Activated T-cell treated with anti-CD3 and anti-CD28 coated beads, Interleukin-2, amount 50 U/mL, for 72 hours (primary cell): ENCODE measurements at places on chromosomes 11 and 22. TPM values are rescaled to one million over a fixed set of nuclear protein-coding genes. Genes with fewer than 3 reads are reported as not detected.

Gene SLC15A3
- 4.1 TPM for total RNA-seq

Gene CRYBA4
- total RNA-seq, result not detected

DNA sequence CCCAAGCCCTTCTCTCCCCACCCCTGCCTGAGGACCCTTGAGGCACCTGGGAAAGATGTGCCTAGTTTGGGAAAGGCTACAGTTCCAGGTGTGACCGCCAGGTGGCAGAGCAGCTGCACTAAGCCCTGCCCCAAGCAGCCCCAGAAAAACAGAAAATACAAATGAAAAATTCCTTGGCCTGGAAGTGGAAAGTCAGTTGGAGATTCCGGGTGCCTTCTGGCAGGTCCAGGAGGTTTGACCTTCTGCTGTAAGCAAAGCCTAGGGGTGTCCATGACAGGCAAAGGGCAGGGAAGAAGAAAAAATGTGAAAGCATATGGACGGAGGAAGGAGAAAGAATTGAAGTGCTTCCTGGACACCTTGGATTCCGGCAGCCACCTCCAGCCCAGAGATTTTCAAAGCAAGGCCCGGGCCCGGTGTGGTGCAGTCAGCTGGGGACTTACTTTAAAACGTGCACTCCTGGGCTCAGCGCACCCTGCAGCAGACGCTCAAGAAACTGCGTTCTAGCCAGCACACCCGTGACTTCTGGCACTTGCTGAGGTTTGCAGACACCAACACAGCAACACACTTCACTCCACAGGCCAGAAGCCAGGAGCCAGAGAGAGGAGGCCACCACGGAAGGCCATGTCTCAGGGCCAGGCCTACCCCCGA is 37.3 kb upstream of the SLC22A12 start:
- H3K36me3 ChIP-seq, result no peaks in the 10 kb centered on the region
- H3K4me1 ChIP-seq, result peaks cover 6% of the 10 kb centered on the region
- no peak overlapping the region for H3K27ac ChIP-seq

DNA sequence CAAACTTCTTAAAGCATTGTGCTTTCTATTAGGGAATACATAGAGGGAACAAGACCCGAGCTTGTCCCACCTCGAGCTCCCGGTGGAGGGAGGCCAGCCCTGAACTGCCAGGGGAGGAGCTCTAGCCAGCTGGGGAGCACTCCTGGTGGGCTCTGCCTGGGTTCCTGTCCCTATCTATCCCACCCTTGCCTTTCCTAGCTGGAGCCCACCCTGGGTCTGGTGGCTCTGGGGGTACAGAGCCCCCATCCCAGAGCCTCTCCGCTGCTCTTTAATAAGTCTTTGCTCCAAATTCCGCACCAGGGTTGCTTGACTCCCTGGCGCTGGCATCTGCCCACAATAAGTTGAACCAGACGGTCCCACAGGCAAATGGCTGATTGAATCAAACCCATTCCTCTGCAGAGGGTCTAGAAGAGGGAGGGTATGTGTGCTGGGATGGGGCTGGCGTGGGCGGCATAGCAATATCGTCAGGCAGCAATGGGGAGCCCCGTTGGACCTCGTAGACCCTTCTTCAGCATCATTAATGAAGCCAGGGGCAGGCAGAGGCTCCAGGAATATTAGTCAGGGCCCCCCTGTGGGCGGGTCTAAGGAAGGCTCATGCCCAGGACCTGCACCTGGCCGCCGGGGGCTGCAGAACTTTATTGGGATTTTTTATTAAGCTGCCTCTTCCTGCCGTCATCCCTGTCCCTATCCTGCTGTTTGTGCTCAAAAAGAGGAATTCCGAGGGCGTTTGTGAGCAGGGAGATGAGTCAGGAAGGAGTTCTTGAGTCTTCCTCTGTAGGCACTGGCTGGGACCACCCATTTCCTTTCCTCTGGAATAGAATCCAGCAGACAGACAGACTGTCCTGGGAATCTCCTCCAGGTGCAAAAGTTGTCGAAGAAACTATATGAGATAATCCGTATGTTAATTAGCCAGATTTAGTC is 38.5 kb upstream of the RIC3 start:
- DNase-seq, result no peak
- peaks cover 9% of the 10 kb centered on the region for H3K4me1 ChIP-seq
- H3K27me3 ChIP-seq, result peaks cover 53% of the 10 kb centered on the region
- no peaks in the 10 kb centered on the region for H3K36me3 ChIP-seq

GRCh38 chr11:2382936-2383851 is 6.1 kb downstream of the CD81 start:
- H3K36me3 ChIP-seq, result no peaks in the 10 kb centered on the region
- H3K27me3 ChIP-seq, result no peaks in the 10 kb centered on the region
- no peak for DNase-seq
- no peak overlapping the region for H3K4me3 ChIP-seq
- no peak overlapping the region for H3K27ac ChIP-seq
